ENCODE measurements at places on chromosomes 12 and 14.

DNA sequence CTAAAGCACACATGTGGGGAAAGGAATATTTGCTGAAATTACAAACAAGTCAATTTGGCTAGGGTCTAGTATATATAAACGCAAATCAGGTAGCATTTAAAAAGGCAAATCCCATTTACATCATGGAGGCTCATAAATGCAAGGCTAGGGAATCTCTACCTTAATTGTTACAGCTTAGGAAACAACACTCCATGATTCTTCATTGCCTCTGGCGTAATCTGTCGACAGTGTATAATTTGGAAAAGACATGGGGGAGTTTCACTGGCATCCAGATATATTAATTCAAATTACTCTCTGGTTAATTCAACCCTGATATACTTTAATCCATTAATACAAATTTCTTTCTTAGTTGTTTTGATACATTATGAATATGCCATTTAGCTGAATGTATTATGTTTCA is 1630.2 kb upstream of the FLRT2 start:
- no peak for DNase-seq

- DNase-seq: no peak
These were observed 17.8 kb upstream of the GAS2L3 start for GRCh38 chr12:100555722-100556121.

DNA sequence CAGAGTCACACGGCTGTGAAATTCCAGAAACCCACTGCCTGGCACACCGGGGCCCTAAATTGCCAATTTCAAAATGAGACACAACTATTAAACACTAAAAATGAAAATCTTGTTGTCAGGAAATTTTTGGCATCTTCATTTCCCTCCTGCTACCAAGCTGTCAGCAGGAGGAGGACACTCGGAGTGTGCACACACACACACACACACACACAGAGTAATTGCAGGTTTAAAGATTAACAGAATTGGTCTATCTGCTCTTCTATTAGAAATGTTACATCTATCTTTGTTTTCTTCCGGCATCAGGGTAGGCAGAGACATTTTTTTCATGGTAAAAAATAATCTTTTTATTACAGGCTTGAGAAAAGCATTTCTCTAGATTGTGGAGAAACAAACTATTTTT is 314.2 kb downstream of the EGLN3 start:
- no peak for DNase-seq

DNA sequence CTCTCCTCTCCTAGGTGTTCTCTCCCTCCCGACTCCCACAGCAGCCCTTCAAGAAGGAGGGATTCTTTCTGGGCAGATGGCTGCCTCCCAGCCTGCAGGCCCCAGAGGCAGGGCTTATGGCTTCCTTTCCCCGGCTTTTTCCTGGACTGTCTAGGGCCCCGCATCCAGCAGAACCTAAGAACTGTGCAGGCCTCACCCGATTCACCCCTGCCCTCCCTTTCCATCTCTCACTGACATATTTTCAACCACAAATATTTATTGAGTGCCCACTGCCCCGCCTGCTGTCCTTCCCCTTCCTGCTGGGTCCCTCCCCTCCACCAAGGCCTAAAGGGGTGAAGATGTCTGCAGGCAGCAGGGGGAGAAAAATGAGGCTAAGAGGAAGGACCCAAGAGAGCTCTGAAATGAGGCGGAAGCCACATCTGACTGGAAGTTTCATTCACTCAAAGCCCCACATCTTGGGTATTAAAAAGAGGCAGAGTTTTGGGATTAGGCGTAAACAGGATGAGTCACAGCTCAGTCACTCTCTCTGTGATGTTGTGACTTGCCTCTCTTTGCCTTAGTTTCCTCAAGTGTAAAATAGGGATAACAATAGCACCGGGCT is 2.9 kb downstream of the SCNN1A start:
- DNase-seq: no peak

GRCh38 chr12:96585977-96586376 is 96.6 kb downstream of the CFAP54 start:
- DNase-seq: no peak

DNA sequence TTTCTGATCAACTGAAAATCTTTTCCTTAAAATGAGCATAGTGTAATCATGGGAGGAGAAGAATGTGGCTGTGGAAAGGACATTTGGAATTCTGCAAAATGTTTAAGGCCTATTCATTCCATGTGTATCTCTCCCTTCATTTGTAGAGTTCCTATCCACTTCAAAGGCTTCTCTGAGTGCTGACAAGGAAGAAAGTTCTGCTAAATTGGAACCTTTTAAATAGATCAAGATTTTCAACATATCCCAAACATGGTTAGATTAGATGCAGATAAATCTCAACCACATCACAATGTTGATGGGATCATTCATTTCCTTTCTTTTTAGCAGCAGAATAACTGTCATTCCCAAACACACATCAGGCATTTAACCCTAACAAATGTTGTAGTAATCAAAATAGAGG is 28.4 kb upstream of the SIX1 start:
- DNase-seq: no peak

DNA sequence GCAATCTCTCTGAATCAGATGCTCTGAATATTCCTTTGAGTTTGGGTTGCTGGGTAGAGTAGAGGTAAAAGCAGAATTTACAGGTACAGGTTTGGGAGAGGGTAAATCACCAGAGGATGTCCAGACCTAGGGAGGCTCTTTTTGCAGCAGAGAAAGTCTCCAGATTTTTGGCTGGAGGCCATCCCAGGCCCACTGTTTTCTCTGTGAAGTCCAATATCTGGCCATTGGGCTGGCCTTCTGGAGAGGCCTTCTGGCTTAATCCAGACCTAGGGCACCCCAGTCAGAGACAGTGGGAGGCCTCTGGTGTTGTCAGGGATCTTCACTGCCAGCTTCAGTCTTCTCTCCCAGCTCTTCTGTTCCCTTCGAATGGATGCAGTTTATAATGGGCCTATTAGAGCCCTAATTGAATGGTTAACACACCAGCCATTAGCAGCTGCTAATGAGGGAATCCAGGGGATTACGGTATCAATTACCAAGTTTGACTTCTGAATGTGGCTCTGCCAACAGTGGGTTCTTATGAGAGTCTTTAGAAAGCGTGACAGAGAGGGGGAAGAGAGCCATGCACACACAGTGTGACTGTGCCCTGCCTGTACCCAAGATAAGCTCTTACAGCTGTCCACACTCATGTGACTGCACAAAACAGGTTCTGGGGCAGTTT is 183.1 kb downstream of the EMP1 start:
- no peak for DNase-seq

DNA sequence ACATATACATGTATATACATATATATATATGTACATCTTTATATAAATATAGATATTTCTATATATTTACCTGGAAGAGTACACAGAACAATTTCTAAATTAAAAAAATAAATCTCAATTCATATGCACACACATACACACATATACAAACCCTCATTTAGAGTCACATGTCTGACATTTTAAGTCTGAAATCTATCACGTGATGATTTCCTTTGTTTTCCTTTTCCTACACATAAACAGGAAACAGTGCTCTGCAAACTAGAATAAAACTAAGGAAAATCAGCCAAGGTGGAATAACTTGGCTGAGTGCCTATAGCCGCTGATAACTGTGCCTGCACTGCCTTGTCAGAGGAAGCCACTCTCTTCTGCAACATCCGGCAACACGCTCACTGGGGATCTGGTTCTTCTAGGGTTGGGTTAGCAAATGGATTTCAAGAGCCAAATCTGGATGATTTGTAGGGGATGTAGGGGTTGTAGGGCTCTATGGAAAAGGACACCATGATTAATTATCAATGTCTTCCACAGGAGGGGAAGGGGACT is 480.7 kb downstream of the TMEM132D start:
- no peak for DNase-seq

- no peak for DNase-seq
These were observed 42.7 kb downstream of the ALX1 start for GRCh38 chr12:85322715-85323114.

- DNase-seq: no peak
These were observed 53.8 kb downstream of the STAB2 start for GRCh38 chr12:103640831-103641230.

DNA sequence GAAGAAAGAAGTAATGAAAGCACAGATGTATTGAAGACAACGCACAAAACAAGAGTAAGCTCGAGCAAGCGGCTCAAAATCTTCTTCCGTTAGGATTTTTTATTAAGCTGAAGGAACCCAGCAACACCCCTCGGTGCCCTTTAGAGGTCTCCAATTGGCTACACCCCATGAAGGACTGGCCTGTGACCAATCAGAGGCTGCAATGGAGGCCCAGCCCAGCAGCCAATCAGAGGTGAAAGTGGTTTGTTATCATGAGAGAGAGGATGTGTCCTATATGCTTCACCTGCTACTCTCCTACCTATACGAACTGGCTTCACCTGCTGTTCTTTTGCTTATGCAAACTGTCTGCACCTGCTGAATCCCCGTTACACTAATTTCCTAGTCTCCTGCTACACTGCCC is 358.8 kb downstream of the C12orf50 start:
- DNase-seq: no peak

GRCh38 chr12:79206871-79207270 is 342.3 kb downstream of the SYT1 start:
- DNase-seq: no peak

- DNase-seq: peak; percentile 66
These were observed 1.0 kb downstream of the CACNA2D4 start for GRCh38 chr12:1917172-1918070.

- no peak for DNase-seq
These were observed 31.3 kb downstream of the A2M start for GRCh38 chr12:9084417-9084816.

- no peak for DNase-seq
These were observed 115.3 kb downstream of the ALG10B start for GRCh38 chr12:38431921-38432320.

- no peak for DNase-seq
These were observed 17.2 kb downstream of the NKX2-1 start for GRCh38 chr14:36502558-36503508.

DNA sequence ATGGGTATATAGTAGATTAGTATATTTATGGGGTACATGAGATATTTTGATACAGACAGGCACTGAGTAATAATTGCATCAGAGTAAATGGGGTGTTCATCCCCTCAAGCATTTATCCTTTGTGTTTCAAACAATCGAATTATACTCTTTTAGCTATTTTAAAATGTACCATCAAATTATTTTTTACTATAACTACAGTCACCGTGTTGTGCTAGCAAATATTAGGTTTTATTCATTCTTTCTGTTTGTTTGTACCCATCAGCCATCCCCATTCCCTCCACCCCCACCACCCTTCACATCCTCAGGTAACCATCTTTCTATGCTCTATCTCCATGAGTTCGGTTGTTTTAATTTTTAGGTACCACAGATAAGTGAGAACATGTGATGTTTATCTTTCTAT is 115.8 kb downstream of the NUBPL start:
- DNase-seq: no peak

- DNase-seq: no peak
These were observed 39.8 kb upstream of the PWP1 start for GRCh38 chr12:107645630-107646333.

DNA sequence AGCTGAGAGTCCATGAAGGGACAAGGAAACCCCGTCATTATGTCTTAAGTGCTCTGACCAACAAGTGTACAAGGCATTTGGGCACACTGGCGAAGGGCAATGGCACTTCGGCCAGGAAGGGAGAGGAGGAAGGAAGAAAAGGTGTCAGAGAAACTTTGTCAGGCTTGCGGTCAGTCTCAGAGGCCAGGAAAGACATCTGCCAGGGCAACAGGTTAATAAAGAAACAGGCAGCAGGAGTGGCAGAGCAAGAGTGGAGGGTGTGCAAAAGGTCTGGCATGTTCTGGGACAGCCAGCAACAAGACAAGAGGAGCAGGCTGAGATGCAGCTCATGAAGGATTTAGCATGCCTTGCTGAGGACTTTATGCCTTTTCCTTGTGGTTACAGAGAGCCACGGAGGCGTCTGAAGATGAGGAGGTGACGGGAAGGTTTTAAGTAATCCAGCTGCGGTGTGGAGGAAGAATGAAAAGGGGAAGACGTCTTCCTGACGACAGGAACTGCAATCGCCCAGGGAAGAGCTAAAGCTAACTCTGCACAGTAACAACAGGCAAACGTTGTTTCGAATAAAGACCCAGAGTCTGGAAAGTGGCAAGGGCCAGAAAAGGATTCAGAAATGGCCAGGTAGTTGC is 13.1 kb downstream of the APPL2 start:
- no peak for DNase-seq

DNA sequence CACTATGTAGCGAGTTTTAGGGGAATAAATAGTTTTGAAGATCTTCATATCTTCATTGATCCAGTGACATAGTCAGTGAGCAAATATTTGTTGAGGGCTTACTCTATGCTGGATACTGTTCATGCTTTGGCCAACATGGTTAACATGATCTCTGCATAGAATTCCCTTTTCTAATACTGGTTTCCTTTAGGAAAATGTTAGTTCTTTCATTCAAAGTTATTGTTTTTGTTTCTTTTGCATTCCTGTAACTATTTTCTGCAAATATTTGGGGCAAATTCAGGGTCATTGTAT is 226.5 kb downstream of the C12orf50 start:
- no peak for DNase-seq

DNA sequence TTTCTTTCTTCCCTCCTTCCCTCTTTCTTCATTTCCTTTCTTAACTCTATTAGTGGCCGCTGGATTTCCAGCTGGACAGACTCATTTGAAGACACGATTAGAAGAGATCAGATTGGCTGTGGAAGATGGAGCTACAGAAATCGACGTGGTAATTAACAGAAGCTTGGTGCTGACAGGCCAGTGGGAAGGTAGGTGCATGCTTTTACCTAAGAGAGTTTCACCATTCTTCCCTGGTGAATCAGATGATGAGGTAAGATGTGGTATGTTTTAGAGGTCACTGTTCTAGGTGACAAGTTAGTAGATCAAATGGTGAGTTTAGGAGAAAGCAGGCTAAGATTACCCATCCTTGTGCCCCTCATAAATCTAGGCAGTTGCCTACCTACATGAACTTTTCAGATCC is 51.6 kb downstream of the DERA start:
- no peak for DNase-seq

DNA sequence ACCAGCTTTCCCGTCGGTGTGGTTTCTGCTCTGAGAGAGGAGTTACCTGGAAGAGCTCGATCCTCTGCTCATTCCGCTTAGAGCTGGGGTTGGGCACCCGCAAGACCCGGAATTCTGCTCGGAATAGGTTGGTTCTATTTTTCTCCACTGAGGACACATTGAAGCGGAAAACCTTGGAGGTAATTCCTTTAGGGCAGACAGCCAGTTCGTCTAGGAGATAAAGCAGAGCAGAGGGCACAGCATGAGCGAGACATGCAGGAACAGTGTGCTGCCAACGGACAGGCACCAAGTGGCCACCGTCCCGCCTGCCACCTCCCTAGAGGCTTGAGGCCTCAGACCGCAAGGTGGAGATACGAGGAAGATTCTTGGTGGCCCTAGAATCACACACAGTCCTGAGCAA is 10.3 kb downstream of the TGFB3 start:
- DNase-seq: no peak

- no peak for DNase-seq
These were observed 107.2 kb downstream of the RBM19 start for GRCh38 chr12:113858841-113859386.

Measured in liver (tissue), 10 donors.